ENCODE measurements at places on chromosomes 12 and 14.

- no peak for DNase-seq
Observed at GRCh38 chr12:116141110-116141832, 136.2 kb downstream of the MED13L start.

GRCh38 chr12:8655421-8655820 is 7.2 kb downstream of the MFAP5 start:
- DNase-seq: no peak

DNA sequence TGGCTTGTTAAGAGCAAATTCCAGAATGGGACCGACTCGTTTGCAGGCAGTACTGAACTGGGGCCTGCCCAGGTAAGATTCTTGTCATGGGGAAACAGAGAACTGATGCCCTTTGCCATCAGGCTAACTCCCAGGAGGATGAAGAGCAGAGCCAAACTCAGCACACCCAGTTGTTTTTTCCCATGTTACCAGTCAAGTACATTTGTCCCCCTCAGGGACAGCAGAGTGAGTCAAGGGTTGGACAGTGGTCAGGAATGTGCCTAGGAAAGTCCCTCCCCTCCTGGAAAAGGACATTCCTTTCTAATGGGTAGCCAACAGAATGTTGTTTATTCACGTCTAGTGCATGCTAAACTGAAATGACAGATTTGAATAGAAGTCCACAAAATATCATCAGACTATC is 1.6 kb downstream of the ART4 start:
- peak; percentile 56 for DNase-seq

DNA sequence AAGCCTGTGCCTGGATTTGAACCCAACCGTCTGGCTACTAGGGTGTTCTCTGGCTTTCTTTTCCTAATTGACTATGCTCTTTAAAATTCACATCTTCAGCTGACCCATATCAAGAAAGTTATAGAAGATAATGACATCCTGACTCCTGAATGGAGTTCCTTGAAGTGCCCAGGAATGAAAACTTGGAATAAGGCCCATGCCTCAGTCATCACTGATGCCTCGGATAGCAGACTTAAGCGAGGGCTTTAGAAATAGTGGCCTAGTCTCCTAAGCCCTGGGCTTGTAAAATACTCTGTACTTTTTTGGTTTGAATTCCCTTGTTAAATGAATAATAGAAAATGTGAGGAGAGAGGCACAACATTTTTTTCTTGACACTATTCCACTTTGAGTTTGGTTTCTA is 39.0 kb downstream of the CHST11 start:
- no peak for DNase-seq

DNA sequence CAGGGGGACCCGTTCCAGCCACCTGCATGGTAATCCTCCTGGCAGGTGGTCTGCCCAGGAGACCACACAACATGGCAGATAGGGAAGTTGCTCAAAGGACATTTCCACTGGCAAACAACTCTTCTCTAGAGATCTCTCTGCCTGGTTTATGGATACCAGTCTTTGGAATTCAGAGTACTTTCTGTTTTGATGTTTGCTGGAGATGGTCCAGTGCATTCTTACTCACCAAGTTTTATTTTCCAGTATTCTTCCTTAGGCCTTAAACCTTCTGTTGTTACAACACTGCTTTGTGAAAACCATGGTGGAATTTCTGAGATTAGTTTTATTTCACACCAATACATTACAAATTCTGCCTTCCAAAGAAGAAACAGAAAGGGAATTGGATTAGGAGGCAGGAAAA is 428.3 kb downstream of the FUT8 start:
- no peak for DNase-seq

DNA sequence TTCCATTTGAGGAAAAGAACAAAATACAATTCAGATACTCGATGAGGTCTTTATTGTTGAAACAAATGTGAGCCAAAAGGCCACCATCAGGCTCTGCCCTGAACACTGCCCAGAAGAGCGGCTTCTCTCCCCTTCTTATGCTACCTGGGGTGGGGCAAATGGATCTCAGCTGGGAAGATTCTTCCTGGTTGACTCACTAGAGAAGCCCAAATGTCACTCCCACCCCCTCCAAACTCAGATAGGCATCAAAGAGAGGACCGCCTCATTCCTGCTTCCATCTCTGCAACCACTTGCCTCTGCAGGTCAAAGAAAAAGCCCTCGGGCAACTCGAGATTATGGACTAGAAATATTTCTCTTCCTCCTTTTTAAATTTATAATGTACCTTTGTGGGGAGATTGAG is 55.8 kb downstream of the TBX3 start:
- no peak for DNase-seq

- DNase-seq: no peak
Observed at GRCh38 chr14:49160983-49161382, 425.2 kb downstream of the RPS29 start.

Data from H4 (cell line).